ENCODE measurements at places on chromosomes 3 and 15.
A peak's percentile ranks its signal among the peaks of the same experiment; 100 is the strongest.

DNA sequence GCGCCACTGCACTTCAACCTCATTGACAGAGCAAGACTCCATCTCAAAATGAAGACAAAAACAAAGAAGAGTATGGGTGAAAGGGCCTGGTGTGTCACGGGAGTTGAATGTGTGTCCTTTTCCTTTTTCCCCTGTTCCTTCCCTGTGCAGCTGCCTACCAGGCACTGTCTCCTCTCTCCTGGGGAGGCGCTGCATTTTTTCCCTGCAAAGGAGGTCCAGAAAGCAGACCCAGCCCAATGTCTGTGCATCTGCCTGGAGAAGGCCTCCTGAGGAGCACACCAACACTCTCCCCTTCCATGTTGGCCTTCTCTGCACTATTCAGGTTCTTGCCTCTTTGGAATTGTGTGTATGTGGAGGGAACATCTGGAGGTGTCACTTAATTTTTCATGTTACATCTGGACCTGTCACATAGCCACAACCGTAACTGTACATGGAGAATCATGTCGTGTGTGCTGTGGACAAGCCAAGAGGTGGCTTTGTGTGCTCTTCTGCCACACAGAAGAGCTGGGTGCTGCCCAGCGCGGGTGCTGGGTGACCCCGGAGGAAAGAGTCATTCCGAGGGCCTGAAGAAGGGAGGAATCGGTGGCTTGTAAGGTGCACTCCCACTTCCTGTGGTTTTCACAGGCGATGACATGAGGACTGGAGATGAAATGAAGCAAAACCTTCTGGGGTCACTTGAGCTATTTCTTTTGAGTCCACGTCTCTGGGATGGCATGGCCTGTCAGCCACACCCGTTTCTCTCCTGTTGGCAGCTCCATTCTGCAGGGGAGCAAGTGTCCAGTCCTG is 46.5 kb upstream of the CGNL1 start:
- no peak for DNase-seq

DNA sequence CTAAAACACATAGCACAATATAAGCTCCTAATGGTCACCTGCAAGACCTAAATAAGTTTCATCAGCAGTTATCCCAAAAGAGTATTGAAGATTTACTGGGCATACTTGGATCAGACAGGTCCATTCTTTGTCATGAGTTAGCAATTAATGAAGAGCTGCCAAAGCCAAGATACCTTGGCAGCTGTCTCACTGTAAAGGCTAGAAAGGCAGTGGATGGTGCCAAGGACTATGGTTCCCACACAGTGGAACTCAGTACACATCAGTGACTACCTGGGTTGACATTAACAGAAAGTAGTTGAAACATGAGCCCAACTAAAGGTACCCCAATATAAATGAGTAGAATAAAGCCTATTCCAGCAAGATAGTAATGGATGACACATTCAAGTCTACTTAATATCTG is 41.1 kb upstream of the TMCO5A start:
- no peak for DNase-seq

DNA sequence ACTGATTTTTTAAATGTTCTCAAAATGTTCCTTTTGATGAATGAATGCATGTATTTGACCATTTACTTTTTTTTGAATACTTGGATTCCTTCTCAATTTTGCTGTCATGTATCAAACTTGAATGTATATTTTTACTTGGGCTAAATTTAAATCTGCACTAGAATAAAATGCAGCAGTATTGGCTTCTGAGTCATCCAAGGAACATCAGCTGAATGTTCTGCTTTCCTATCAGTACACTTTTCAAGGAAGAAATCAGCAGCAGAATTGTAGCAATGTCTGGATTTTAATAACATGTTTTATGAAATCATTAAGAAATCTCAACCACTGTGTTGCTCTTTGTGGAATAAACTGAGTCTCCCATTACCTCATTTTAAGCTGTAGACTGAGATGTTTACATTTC is 57.0 kb upstream of the COL6A6 start:
- no peak for DNase-seq

- peak; percentile 43 for DNase-seq
Observed at GRCh38 chr3:42535981-42536784, 33.7 kb downstream of the VIPR1 start.

GRCh38 chr3:39882111-39882510 is 72.7 kb downstream of the MYRIP start:
- no peak for DNase-seq

GRCh38 chr15:101067660-101068522 is 148.7 kb downstream of the LRRK1 start:
- no peak for DNase-seq

DNA sequence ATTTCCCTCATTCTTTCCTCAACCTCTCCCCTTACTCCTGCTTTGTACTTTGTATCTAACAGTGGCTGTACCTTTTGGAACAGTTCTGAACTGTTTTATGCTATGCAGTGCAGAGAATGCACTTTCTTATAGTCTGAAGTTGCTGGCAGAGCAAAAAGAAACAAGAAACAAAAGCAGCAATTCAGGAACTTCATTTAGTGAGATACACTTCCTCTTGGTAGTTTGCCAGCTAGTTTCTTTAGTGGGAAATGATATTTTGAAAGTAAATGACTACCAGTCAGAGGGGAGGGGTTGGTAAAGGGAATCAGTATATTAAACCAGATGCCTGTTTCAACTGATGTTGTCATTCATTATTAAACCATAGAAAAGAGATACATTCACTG is 55.0 kb upstream of the CHD2 start:
- no peak for DNase-seq

DNA sequence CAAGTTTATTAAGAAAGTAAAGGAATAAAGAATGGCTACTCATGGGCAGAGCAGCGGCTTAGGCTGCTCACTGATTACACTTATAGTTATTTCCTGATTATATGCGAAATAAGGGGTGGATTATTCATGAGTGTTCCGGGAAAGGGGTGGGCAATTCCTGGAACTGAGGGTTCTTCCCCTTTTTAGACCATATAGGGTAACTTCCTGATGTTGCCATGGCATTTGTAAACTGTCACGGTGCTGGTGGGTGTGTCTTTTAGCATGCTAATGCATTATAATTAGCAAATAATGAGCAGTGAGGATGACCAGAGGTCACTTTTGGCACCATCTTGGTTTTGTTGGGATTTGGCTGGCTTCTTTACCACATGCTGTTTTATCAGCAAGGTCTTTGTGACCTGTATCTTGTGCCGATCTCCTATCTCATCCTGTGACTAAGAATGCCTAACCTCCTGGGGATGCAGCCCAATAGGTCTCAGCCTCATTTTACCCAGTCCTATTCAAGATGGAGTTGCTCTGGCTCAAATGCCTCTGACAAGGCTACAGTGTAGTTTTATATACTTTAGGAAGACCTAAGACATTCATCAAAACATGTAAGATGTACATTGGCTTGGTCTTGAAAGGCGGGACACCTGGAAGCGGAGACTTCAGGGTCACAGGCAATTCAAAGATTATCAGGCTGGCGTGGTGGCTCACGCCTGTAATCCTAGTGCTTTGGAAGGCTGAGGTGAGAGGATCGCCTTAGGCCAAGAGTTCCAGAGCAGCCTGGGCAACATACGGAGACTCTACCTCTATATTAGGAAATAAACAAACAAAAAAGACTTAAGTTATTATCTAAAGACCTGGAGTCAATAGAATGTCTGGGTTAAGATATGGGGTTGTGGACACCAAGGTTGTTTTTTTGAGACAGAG is 3.2 kb upstream of the BLOC1S6 start:
- peak; percentile 35 for DNase-seq

GRCh38 chr15:59654046-59654445 is 3.3 kb downstream of the GTF2A2 start:
- no peak for DNase-seq

DNA sequence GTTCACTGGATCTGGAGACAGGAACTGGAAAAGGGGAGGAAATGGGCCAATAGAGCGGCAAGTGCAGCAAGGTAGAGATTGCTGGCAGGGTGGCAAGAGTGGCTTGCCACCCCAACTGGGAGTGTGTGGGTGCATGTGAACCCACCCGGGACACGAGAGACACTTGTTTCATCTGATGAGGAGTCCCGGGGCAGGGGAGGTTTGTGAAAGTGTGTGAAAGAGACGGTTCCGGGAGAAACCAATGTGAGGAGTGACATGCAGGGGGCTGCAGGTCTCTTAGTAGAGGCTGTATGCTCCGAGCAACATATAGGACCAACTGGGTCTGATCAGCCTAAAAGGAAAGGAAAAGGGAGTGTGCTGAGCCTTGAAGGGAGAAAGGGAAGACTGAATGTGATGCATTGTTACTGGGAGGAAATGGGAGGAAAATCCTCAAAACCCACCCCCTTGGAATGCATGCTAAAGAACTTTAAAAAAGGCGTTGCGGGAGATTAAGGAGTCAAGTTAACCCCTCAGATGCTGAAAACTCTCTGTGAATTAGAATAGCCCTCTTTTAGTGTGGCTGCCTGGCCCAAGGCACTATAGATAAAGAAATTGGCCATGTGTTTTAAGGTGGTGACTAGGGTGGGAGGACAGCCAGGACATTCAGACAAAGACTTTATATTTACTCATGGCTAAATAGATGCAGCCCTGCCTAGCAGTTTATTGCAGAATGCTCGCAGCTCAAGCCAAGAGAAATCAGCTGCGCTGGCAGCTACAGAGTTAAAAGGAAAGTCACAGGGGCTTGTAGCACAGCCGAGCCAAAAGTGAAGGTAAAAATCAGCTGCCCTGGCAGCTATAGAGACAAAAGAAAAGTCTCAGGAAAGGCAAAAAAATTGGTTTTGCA is 9.1 kb upstream of the SLC9C1 start:
- DNase-seq, result no peak

- DNase-seq, result no peak
Observed at GRCh38 chr15:60375306-60375705, 22.5 kb downstream of the ANXA2 start.

- DNase-seq, result no peak
Observed at GRCh38 chr15:66646308-66646707, 55.7 kb upstream of the SMAD6 start.
